ENCODE measurements at places on chromosomes 12 and 14.

DNA sequence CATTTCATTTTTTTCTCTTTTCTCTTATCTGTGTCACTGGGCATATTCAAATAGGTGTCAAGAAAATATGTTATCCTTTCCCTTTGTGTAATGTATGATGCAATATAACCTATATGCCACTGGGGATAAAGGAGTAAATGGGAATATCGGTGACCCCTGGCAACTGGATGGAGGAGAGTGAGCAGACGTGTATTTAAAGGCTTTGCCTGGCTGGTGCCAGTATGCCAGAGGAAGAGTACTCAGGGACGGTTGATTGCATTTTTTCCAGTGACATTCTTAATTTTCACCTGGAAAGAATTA lies 12.0 kb upstream of the STXBP6 start:
- DNase-seq: no peak

- no peak for DNase-seq
Measured at GRCh38 chr14:33317675-33318074, 379.0 kb downstream of the NPAS3 start.

DNA sequence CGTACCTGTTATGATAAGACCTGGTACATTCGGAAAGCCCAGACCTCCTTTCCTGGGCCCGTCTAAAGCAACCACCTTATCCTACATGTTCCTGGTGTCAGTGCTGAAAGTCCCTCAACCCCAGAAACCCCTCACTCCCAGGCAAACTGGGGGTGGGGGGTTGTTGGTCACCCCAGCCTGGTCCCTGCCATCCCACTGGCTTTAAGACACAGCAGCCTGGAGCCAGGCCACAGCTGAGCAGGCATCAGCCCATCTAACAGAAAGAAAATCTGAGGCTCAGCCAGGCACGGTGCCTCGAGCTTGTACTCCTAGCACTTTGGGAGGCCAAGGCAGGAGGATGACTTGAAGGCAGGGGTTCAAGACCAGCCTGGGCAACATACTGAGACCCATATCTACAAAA lies 4.5 kb downstream of the SELPLG start:
- DNase-seq: no peak

DNA sequence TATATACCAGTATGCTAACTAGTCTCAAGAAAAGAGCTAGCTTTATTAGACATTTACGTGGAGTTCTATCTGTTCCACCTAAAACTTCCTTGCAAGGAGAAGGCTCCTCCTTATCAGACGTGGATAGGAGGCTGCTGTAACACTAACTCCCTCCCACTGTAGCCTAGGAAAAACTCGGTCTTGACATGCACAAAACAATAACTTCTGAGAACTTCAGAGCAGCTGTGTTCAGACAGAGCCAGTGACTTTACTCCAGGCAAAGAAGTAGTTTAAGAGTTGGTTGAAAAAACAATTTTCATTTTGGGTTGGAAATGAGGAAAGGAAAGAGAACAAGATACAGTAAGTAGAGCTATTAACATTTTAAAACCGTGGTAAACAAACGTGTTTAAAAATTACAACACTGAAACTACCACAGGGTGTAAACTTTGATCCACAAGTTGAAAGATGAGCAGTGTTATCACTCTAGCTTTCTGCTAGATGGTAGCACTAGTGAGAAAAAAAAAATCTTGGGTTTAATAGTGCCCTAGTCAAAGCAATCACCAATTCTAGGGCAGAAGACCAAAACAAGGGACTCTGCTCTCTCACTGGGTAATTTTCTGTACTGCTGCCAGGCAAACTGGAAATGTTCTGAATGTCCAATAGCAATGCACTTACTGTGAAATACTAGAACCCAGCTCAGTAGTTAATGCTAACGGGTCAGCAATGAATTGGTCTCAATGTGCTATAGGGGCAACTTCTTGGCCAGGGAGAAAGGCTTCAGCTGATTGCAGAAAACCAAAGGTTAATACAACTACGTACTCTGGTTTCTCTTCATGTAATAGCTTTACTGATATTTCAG lies 2.4 kb downstream of the ATF7 start:
- no peak for DNase-seq

DNA sequence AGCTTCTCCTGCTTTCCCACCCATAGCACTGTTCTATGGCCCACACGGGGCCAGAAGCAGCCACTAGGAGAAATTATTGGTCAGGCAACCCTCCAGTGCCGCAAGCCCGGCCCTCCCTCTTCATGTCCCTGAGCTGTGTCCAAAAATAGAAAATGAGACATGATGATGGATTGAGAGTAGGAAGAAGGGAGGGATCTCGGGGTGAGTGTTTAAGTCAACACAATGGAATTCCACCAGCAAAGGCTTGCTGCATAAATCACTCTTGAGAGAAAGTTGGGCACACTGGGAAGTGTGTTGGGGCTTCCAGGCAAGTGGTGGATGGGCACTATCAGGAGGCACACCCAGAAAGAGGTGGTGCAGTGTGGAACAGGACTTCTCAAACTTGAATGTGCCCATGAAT lies 94.2 kb downstream of the LLPH start:
- no peak for DNase-seq

GRCh38 chr12:126952096-126953007 lies 1314.6 kb upstream of the TMEM132C start:
- no peak for DNase-seq

GRCh38 chr14:89251061-89251460 lies 166.0 kb downstream of the FOXN3 start:
- no peak for DNase-seq
